Glutamatergic neuron (in vitro differentiated cells): ENCODE measurements at places on chromosomes 13 and 19. TPM values are rescaled to one million over a fixed set of nuclear protein-coding genes. Genes with fewer than 3 reads are reported as not detected.

ZNF492 gene
- total RNA-seq: not detected

CACNA1A gene
- total RNA-seq: 190 TPM

ZFP36 gene
- 3.1 TPM for total RNA-seq

ZNF180 gene
- total RNA-seq: 12.3 TPM

SLC8A2 gene
- 115 TPM for total RNA-seq

CDX2 gene
- 1.1 TPM for total RNA-seq

COMP gene
- total RNA-seq: not detected

KLK12 gene
- total RNA-seq: 0.66 TPM

LRRC25 gene
- not detected for total RNA-seq

BICRA gene
- total RNA-seq: 55.5 TPM

IFNL1 gene
- not detected for total RNA-seq

SLITRK5 gene
- total RNA-seq: 1.8 TPM

FSD1 gene
- total RNA-seq: 156 TPM

TDRD12 gene
- total RNA-seq: not detected

MRPL54 gene
- total RNA-seq: 33.0 TPM
